G401 (cell line): ENCODE measurements at places on chromosomes 11 and 22.

DNA sequence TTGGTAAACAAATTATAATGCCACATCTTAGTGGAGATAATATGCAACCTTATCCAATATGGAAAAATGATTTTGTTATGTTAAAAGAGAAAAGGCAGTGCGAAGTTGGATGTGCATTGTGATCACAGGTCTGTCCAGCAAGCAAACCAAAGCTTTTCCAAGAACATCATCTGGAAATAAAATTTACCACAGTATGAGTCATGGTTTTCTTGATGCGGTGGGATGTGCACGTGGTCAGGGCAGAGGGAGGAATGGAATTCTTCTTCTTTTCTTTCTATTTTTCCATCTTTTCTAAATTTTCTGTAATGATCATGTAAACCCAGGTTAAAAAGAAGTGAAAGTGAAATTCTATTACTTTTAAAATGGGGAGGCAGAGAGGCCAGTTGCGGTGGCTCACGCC is 169.8 kb downstream of the C11orf91 start:
- no peak for DNase-seq

- DNase-seq = no peak
Observed at GRCh38 chr11:20621679-20622078, 22.3 kb downstream of the SLC6A5 start.

DNA sequence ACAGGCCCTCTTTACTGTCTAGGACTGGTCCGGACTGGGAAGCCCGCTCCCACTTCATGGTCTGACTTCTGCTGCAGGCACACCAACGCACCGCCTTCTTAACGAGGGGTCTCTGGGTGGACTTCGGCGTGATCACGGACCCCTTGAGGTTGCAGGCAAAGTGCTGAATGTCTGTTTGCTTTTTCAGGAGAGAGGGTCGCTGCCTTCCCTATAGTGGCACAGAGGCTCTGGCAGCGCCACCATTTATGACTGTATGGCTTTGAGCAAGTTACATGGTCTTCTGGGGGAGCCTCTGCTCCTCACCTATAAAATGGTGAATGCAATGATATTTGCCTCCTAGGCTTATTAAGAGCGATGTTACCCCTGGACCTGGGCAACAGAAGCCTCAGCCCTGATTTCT is 1.4 kb upstream of the SCN4B start:
- no peak for DNase-seq

DNA sequence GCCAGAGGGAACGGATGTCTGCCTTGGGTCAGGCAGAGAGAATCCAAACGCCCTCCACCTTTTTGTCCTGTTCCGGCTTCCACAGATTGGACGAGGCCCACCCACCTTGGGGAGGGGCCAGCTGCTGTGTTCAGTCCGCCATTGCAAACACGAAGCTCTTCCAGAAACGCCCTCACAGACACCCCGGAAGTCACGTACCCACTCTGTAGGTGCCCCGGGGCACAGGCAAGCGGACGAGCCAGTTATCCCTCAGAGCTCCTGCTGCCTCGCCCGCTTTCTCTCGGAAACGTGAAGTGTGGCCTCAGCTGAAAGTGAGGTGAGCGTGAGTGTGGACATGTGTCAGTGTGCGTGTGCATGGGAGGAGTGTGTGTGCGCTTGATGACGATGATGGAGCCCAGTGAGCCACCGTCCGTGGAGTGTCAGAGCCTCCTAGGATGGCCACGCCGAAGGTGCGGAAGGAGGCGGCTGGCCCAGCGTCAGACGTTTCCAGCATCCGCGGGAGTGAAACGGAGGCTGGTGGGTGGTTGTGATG is 869.2 kb downstream of the TBC1D22A start:
- no peak for DNase-seq

DNA sequence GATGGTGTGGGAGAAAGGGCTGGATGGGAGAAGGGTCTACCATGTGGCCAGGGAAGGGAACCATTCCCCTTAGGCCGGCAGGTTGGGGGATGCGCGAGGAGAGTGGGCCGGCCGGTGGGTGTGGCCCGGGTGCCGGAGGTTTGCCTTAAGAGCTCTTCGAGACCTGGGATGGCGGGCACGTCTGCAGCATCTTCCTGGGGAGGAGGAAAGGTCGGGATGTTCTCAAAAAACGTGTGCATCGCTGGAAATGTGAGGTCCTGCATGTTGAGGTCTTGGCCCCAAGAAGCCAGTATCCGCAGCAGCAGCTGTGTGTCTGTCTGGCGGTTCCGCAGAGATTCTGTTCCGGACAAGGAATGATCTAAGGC is 1.4 kb downstream of the NAV2 start:
- DNase-seq = no peak

GRCh38 chr11:12842933-12843636 is 166.0 kb upstream of the RASSF10 start:
- DNase-seq = peak; percentile 35

DNA sequence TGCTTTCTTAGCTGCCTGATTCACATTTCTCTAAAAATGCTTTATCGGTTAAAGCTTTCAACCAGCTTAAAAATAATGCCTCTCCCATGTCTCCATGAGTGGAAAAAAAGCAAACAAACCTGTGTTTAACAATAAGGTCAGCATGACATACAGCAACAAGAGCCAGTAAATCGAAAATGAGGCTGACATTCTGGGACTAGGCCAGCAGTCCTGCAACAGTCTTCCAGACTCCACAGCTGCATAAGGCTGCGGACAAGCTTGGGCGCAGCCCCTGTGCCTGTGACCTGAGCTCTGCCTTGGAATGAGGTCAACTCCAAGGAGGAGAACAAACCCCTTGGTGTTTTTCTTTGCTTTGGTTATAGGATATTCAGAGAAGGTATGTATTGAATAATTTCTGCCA is 95.5 kb downstream of the PGR start:
- DNase-seq = no peak

GRCh38 chr22:27996981-27997380 is 77.9 kb upstream of the PITPNB start:
- DNase-seq = no peak

DNA sequence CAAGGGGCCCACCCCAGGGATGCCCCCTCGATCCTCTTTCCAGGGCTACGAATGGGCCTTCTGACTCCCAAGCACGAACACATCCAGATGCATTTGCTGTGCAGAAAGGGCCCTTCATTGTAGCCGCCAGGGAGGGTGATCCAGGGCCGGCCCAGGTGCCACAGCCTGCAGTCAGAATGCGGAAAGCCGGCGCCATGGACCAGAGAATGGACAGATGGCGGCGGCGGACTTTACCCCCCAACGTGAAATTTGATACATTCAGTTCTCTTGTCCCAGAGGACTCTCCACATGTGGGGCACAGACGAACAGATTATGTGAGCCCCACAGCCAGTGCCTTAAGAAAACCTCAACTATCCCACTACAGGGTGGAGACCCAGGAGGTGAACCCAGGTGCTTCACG is 87.2 kb downstream of the KIAA1671 start:
- DNase-seq = no peak

GRCh38 chr11:62921573-62922188 is 518 bp upstream of the CHRM1 start:
- DNase-seq = no peak

GRCh38 chr11:27397624-27398399 is 34.8 kb upstream of the CCDC34 start:
- peak; percentile 32 for DNase-seq

GRCh38 chr11:63520606-63521170 is 14.8 kb downstream of the LGALS12 start:
- no peak for DNase-seq

DNA sequence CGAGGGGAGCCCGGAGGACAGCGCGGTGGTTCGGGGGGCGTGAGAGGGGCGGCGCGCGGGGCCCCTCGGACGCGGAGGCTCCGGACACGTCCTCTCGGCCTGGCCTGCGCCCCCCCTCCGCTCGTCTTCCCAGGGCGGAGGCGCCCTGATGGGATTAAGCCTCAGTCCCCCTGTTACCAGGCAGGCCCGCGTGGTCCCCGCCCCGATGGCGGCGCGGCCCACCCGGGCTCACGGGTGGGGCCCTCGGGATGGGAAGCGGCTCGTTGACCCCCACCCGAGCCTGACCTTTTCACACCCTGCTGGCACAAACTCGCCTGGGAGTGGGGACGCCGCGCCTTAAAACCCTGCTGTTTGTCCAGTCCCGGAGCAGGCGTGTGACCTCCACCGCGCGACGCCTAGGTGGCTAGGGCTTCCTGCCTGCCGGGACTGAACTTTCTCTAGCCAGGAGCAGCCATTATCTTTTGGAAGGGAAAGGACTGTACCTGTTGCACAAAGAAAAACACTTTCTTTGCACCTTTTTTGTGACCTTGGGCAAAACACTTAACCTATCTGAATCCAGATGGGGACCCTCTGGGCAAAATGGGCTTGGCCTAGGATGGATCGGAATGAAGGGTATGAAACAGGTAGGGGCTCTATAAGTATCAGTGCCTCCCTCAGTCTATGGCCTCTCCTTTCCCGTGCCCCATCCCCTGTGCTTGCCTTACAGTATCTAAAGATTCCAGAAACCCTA is 1.0 kb downstream of the KIAA1671 start:
- no peak for DNase-seq

GRCh38 chr11:43837879-43838278 is 42.8 kb upstream of the ALKBH3 start:
- peak; percentile 34 for DNase-seq

GRCh38 chr11:57160665-57161064 is 21.1 kb upstream of the LRRC55 start:
- no peak for DNase-seq

GRCh38 chr11:24872186-24872585 is 375.3 kb downstream of the LUZP2 start:
- no peak for DNase-seq

DNA sequence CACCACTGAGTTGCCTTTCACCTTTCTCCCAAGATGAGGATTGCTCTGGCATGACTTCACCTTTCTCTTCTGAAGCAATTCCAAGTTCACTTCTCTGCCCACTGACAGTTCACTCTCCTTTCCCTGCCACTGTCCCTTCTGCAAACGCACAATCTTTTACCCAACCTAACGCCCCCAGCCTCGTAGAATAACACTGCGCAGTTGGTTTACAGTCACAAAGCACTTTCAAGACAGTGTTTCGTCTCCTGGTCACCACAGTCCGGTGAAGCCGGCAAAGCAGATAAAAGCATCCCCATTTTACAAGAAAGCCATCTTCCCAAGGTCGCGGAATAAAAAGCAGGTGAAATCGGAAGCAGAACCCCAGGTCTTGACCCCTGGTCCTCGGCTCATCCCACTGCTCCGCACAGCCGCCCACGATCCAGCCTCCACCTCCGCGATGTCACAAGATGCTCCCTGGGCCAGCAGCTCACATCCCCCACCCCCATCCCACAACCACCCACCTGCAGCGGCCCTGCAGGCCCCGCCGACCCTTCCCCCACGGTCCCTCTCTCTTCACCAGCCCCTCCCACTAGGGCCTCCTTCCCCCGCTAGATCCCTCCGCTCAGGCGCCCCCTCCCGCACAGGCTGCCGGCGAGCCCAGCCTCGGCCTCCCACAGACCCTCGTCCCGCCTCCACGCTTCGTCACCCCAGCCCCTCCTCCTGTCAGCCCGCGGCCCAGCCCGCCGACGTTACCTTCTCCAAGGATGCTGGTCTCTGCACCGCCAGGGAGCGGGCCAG is 585 bp downstream of the PI4KA start:
- peak; percentile 83 for DNase-seq

GRCh38 chr11:69615545-69616278 is 25.2 kb upstream of the CCND1 start:
- no peak for DNase-seq

- no peak for DNase-seq
Observed at GRCh38 chr11:74579577-74580270, 12.7 kb upstream of the POLD3 start.

DNA sequence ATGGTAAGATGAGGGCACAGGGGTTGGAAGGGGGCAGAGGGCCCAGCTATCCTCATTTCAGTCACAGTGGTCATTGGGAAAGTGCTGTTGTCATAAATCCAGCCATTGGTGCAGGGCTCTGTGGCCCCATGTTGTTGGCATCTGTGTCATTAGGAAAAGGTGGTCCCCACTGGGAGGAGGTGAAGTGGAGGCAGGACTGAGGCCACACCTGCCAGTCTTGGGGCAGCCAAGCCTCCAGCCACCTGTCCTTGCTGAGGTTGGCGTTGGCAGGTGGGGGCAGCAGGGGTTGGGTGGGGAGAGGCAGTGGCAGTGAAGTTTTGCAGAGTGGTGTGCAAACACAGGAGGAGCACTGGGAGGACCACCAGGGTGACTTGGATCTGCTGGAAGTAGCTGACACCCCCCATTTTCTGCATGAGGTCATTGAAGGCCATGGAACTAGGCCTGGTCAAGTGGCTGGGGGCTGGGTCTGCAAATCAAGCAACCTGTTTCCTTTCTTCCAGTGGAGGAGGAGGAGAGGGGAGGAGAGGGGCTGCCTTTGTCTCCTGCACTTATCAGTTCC is 25.3 kb downstream of the SLC22A6 start:
- DNase-seq = no peak

DNA sequence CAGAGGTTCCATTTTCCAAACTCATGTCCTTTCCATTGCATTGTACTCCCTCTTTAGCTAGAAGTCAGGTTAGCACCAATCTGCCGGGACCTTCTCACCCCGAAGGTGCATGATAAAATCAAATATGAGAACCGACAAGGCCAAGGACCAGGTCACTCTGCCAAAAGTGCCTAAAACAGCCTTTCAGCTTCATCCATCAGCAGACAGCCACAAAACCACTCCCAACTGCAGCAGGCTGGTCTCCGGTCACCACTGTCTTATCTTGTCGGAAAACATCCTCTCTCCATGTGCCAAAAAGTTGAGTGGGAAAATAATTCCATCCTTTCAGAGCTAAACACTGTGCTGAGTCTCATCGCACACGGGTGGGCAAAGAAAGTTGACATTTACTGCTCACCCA is 1.4 kb downstream of the PI4KA start:
- DNase-seq = peak; percentile 31

DNA sequence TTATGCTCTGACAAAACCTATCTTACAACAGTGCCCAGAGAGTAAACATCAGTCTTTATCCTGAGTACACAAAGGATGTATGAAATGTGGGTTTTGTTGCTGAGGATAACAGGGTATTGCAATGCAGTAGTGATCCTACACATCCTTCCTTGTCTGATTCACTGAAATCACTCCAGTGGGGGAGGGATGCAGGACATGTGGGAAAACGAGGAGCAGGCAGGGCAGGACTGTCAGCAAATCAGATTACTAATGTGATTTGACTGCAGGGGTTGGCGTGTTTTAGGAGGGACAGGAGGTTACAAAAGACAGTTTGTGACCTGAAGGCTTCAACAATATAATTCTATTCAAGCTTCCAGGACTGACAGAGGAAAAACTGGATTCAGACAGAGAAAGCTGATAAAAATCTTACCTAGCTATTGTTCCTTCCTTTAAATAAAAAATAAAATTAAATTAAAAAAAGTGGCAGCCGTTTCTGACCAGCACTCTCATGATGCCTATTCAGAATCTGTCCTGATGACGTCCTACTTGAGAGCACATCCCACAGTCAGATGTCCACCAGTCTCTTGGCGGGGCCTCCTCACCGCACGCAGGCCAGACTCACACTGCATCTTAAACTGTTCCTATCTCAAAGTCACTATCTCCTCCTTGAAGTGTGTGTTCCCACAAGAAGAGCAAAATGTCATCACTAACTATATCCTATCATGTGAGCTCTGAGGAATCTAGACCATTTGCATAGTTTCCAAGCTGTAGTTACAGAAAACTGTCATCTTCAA is 50.6 kb upstream of the MN1 start:
- no peak for DNase-seq

GRCh38 chr11:104339380-104339831 is 175.5 kb upstream of the PDGFD start:
- DNase-seq = no peak
